ENCODE measurements at places on chromosomes 16 and 17.

- DNase-seq, result no peak
Measured at GRCh38 chr17:39675390-39676082, 7.3 kb downstream of the PNMT start.

DNA sequence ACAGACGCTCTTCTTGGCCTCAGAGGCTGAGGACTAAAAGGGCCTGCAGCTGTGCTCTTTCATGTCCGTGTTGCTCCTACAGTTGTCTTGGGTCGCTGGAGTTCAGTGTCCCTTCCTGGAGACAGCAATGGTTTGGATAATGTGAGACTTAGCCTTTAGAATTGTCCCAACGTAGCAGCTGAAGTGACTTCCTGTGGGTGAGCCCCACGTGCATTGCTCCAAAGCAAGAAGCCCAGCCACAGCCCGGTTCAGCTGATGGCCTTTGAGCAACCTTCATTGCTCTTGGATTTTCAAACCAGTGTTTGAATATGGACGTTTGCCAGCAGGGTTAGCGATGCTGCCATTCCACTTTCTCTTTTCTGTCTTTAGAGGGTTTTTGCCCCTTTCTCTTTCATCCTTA is 19.7 kb downstream of the TMEM11 start:
- no peak for DNase-seq

DNA sequence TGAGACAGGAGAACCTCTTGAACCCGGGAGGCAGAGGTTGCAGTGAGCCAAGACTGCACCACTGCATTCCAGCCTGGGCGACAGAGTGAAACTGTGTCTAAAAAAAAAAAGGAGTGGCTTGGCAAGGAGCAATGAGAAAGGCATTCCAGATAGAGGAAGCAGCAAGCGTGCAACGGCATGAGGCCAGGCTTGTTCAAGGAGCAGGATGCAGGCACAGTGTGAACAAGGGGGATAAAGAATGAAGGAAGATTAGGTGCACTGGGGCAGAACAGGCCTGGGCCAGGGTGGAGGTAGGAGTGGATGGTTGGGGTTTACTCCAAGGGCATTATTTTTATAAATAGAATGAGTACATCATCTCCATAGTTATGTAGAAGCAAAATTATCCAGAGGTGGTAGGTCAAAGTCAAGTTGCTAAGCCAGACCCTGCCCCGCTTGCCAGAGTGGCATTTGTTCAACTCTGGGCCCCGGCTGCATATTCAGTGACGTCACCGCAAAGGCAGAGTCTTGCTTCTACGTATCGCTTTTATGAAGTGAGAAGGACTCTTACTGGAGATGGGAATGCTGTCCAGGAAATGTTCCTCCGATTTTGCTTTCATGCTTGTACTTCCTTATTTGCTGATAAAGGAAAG is 100.2 kb downstream of the KATNIP start:
- DNase-seq, result no peak

GRCh38 chr16:65125322-65125721 is 3.5 kb upstream of the CDH11 start:
- DNase-seq, result no peak
